Subcutaneous preadipocyte (primary cell): ENCODE measurements at places on chromosomes 2 and 18. TPM values are rescaled to one million over a fixed set of nuclear protein-coding genes. Genes with fewer than 3 reads are reported as not detected.

POTEJ gene
- total RNA-seq = not detected in 2 replicates

MSTN gene
- under 0.01 TPM in 1 of 2 replicates, not detected in the other for total RNA-seq

RGPD4 gene
- not detected in 2 replicates for total RNA-seq

GCKR gene
- 0.73 TPM in 1 of 2 replicates, not detected in the other for total RNA-seq

TFCP2L1 gene
- under 0.01 TPM in 1 of 2 replicates, not detected in the other for total RNA-seq

CXCR4 gene
- not detected in 2 replicates for total RNA-seq

TMEM247 gene
- not detected in 2 replicates for total RNA-seq

REG1B gene
- not detected in 2 replicates for total RNA-seq

CD8B2 gene
- total RNA-seq = not detected in 2 replicates

SFT2D3 gene
- total RNA-seq = 3.3 and 4.5 TPM in 2 replicates

PSTPIP2 gene
- 3.3 and 3.5 TPM in 2 replicates for total RNA-seq

RAMP1 gene
- 0.73 TPM in 1 of 2 replicates, not detected in the other for total RNA-seq

COLEC12 gene
- total RNA-seq = 92.6 and 115 TPM in 2 replicates

UGGT1 gene
- total RNA-seq = 60.3 and 76.6 TPM in 2 replicates

WDR43 gene
- total RNA-seq = 83.0 and 159 TPM in 2 replicates

CYBRD1 gene
- total RNA-seq = 100 and 131 TPM in 2 replicates

ABCG8 gene
- total RNA-seq = not detected in 2 replicates

VWA3B gene
- total RNA-seq = not detected in 2 replicates

IL1RN gene
- total RNA-seq = 0.37 TPM in 1 of 2 replicates, not detected in the other

GYPC gene
- 68.0 and 88.9 TPM in 2 replicates for total RNA-seq

CIDEA gene
- total RNA-seq = 0.20 and 0.37 TPM in 2 replicates

TCF7L1 gene
- total RNA-seq = 1.8 and 2.2 TPM in 2 replicates
